ENCODE measurements at places on chromosomes 3 and 15.
A peak's percentile ranks its signal among the peaks of the same experiment; 100 is the strongest.

GRCh38 chr3:127755305-127755681 lies 67.0 kb downstream of the MGLL start:
- DNase-seq: no peak

GRCh38 chr3:27310688-27311087 lies 58.5 kb downstream of the NEK10 start:
- DNase-seq: no peak

GRCh38 chr3:184559336-184559735 lies 2.2 kb upstream of the EPHB3 start:
- DNase-seq: no peak

DNA sequence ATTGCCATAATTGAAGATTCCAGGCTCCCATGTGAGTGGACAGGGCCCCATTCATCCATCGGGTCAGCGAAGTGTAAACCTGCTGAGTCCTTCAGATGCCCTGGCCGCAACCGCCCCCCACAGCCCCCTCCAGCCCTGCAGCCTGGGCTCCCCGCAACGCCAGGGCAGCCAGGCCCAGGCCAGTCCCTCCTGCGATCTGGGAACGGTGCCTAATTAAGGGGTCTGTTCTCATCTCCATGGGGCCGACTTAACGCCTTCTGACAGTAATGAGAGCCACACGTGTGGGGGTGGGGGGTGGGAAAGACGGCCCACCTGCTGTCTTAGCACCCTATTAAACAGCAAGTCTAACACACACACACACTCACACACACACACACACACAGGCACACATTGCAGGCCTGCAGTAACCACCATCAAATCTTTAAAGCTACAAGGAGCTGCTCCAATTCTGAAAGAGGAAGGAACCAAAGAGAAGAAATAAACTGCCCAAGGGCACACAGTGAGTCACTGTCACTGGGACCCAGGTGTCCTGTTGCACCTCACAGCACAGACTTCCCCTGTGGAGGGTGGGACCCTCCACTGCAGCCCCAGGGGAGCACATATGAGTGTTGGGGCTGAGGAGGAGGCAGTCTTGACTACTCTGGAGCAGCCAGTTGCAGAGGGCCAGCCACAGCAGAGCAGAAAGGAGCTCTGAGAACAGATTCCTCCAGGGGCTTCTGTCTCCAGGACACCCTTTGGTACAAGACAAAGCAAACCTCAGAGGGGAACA lies 31.8 kb upstream of the HES1 start:
- peak; percentile 75 for DNase-seq

DNA sequence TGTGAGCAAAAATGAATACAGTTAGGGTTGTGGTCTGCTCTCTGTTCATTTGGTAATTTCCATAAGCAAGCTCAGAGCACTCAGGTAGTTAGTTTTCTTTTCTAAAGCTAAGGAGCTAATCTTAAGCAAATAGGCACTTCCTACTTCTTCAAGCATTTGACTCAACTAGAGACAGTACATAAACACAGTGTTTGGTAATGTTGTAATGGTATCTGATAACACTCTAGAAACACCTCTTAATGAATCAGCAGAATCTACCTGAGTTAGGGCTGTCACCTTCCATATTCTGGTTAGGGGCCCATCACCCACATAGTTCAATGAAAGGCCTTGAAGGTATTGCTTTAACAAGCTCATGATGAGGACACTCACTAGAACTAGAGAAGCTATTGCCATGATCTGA lies 83.1 kb downstream of the PLCH1 start:
- DNase-seq: no peak

DNA sequence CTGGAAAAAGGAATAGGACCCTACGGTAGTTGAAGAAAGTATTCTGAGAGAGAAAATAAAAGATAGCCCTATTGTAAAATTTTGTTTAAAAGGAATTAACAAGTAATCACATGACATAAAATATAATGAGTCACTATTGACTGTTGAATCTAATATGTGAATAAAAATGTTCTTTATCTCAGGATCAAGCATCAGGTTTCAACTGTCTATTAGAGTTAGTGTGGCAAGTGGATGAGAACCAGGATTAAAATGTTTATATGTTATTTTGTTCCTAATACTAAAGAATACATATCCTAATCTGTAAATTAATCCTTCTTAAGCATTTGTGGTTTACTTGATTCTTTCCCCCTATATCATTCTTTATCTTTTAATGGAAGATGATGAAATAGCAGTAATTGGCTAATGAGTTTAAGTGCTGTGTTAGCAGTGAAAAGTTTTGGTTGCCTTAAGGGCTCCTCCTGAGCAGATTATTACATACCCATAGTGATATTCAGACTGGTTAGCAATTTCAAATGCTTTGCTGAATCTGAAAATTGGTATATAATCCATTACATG lies 101.8 kb upstream of the BCHE start:
- DNase-seq: no peak

GRCh38 chr3:144308396-144308795 lies 336.8 kb downstream of the DIPK2A start:
- no peak for DNase-seq

DNA sequence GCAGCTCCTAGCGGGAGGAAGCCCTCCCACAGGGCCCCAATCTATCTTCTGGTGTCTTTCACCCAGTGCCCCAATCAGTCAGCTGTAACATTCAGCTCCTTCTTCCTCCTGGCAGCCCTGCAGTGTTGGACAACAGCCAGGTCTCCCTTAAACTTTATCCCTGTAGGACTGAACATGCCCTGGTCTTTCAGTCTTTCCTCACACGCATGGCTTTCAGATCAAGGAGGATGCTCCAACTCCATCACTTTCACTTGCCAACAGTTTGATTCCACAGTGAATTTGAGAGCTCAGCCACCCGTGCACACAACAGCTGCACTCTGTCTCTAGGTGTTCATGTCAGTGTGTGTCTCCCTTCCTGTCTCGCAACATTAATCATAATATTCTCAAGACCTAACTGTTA lies 28.5 kb upstream of the LRRC34 start:
- DNase-seq: no peak

GRCh38 chr15:59516655-59517461 lies 78.9 kb downstream of the FAM81A start:
- no peak for DNase-seq

- DNase-seq: no peak
Measured at GRCh38 chr3:32411442-32411841, 19.8 kb downstream of the CMTM7 start.

- no peak for DNase-seq
Measured at GRCh38 chr3:152185891-152186630, 82.7 kb upstream of the MBNL1 start.

- no peak for DNase-seq
Measured at GRCh38 chr3:2603692-2604289, 505.1 kb downstream of the CNTN4 start.
